ENCODE measurements at places on chromosomes 16 and 17. TPM values are rescaled to one million over a fixed set of nuclear protein-coding genes. Genes with fewer than 3 reads are reported as not detected.

Gene TMEM114
- not detected for total RNA-seq

Gene KLHL10
- 0.13 TPM for total RNA-seq

Gene IRX6
- 2.4 TPM for total RNA-seq

Gene RAB11FIP4
- 0.43 TPM for total RNA-seq

Gene RDM1
- 0.32 TPM for total RNA-seq

Gene CD300H
- total RNA-seq, result not detected

Gene BEAN1
- total RNA-seq, result 0.11 TPM

Gene FNDC8
- not detected for total RNA-seq

Gene FZD2
- total RNA-seq, result 0.91 TPM

Gene GPR142
- not detected for total RNA-seq

Gene KRT25
- not detected for total RNA-seq

Gene FGF11
- total RNA-seq, result 0.91 TPM

Gene MMP2
- 362 TPM for total RNA-seq

Gene ITFG1
- 85.2 TPM for total RNA-seq

Gene ST6GALNAC1
- not detected for total RNA-seq

Gene SLFN12L
- total RNA-seq, result not detected

Gene GNAO1
- total RNA-seq, result not detected

Gene RAB37
- 1.0 TPM for total RNA-seq

Gene CACNG4
- not detected for total RNA-seq

Gene FOXN1
- total RNA-seq, result 0.11 TPM

Gene MYL4
- 0.22 TPM for total RNA-seq

Gene ACSM2A
- total RNA-seq, result not detected

Gene BLMH
- 38.8 TPM for total RNA-seq

Gene RNF222
- total RNA-seq, result not detected

Gene GPR139
- total RNA-seq, result not detected

Gene KCNAB3
- total RNA-seq, result 0.52 TPM

Gene SMIM36
- not detected for total RNA-seq

Gene CES3
- total RNA-seq, result not detected

Gene CYB5D1
- total RNA-seq, result 13.1 TPM

Gene SCNN1B
- not detected for total RNA-seq

Gene DUSP14
- 89.4 TPM for total RNA-seq

Gene GUCY2D
- total RNA-seq, result not detected

Gene STH
- not detected for total RNA-seq

Gene KRT38
- not detected for total RNA-seq
